ENCODE measurements at places on chromosomes 3 and 15.

GRCh38 chr3:66038726-66039589 lies at the start of gene MAGI1:
Gene MAGI1 (minus strand): TSS chr3:66038918. CDS start chr3:66038308, 610 bp downstream.
- no peak for DNase-seq

DNA sequence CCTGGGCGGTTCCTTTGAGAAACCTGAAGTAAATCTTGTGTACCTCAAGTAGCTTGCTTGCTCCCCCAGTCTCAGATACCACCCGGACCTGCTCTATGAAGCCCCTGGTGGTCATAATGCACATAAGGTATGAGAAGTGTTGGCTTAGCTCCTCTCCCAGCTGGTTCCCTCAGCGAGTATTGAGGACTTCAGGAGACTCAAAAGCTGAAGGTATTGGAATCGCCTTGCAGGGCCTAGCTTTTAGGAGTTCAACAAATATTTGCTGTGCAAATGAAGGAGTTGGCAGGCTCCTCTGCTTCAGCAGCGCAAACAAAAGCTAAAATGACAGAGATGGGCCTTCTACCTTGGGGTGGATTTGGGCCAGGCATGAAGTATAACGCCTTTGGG lies 1.7 kb downstream of the CMTM8 start:
- no peak for DNase-seq

- DNase-seq: no peak
Measured at GRCh38 chr3:106823701-106824100, 553.5 kb upstream of the CCDC54 start.

DNA sequence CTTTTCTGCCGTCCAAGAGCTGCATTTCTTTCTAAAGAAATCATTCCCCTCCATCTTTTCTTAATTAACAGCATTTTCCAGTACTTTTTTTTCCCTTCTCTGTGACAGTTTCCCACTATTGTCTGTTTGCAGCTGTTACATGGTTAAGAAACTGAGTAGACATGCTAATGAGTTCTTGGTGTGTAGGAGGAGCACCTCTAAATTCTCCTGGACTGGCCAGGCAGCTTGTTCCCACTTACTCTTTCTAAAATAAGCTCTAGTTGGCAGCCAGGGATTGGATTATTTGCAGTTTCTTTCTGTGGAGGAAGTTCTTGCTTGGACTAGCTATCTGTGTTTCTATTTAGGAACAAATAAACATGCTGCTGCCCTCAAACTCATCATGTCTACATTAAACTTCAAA lies 235.1 kb upstream of the GAP43 start:
- DNase-seq: no peak

GRCh38 chr15:55118344-55118870 lies 78.3 kb downstream of the RSL24D1 start:
- no peak for DNase-seq

DNA sequence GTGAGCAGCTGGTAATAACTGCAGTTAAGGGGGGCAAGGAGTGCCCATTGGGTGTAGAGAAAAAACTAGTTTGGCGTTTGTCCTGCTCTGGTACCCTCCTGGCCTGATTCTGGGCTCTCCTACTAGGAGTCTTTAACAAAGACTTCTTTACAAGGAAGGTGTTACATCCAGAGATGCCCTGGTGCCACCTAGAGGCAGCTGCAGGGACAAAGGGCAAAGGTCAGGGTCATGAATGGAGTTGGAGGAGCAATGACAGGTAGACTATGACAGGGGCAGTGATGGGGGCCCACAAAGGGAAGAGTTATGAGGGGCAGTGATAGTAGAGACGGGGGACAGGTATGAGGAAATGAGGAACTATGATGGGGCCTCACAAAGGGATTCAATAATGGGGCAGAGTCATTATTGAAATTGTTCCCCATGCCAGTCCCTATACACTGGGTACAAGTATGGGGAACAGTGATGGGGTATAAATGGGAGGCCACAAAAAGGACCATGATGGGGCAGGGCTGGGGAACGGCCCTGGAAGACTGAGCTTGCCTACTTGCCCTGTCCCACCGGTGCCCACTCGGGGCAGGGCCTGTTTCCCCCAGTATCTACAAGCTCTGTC lies 7.9 kb downstream of the CCDC71 start:
- DNase-seq: peak; percentile 36

- no peak for DNase-seq
Measured at GRCh38 chr15:70243686-70244540, 146.2 kb upstream of the TLE3 start.

- DNase-seq: no peak
Measured at GRCh38 chr15:57777003-57777402, 70.5 kb downstream of the POLR2M start.

DNA sequence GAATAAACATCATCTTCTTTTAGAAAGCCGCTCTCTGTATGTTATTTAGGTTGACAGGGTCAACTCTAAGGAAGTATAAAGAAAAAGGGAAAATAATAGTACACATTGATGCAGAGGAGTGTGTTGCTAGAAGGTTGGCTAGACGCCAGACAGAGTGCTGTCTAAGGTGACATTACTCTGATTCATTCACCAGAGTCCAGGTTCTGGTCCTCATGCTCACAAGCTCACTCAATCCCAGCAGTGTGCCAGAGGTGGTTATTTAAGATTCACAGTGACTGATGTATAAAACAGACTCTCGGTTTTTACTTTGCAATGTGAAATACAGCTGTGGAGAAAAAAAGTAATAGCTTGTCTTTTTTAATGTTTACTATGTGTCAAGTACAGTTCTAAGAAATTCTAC lies 1.7 kb downstream of the CFAP44 start:
- DNase-seq: no peak

- DNase-seq: no peak
Measured at GRCh38 chr3:17088017-17088416, 203.3 kb downstream of the PLCL2 start.

- no peak for DNase-seq
Measured at GRCh38 chr15:94451466-94451865, 220.1 kb downstream of the MCTP2 start.

DNA sequence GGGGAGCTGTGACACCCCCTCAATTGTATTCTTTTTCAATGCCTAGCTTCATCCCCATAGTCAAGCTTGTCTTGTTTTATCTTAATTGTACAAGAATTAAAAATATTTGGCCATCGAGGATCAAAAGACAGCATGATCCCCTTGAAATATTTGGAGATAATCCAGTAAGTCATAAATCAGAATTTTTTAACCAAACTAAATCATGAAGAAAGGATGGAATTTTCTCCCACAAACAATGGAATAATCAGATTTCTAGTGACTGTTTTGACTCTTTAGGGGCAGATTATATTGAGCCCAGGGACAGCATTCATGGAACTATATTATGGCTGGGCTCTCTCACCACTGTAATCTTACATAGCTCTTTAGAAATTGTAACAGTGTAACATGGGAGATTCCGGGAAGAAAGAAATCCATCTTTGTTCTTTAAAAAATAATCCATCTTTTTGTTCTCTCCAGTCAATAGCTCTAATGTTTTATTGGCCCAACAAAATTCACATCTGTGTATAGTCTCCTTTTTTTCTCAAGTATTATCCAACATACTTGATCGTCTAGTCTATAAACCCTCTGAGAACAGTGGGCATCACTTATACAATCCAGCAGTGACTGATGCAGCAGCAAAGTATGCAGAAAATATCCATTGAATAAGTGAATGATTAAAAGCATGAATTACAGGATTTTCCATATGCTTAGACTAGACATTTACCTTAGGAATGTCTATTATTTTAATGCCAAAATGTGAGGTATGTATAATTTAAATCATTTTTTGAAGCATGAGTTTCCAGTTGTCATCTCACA lies 277.0 kb upstream of the PLSCR5 start:
- DNase-seq: no peak

DNA sequence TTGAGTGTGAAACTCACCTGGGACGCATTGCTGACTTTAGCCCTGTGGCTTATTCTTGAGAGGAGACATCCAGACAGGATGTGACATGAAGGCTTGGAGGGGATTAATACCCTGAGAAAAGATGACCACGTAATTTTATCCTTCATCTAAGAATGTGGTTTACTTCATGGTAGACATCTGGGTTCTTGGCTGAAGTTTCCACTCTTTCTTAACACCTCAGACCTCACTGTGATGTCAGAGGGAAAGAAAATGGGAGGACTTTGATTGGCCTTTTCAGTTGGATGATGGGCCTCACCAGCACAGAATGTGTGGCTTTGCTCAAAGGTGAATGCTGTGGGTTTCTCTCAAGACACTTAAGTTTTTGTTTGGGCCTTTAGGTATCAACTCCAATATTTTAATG lies 16.5 kb downstream of the GORASP1 start:
- DNase-seq: no peak

DNA sequence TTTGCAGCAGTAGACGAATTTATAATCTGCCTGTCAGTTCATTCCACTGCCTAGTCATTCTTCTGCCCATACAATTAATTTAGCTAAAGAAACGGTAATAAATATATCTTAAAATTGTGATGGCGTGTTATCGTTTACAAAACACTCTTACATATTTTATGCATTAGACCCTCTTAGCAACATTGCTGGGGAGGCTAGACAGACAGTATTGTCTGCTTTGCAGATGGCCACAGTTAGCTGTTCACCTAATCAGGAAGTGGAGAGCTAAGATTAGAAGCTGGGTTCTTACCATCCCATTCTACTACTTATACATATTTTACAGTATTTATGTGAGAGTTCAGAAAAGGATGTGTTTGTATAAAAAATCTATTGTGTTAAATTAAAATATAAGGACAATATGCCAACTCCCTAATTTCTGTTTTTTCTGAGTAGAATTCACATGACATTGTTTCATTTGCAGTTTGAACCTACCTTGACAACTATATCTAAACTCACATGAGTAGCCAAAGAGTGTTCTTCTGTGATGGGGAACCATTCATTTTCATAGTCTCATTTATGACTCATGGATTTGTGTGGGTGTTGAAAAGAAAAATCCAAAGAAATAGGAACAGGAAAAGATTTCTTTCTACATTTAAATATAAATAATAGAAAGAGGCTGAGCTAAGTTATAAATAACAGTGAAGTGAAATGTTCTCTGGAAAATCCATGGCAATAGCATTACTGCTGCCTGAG lies 41.7 kb upstream of the C3orf80 start:
- DNase-seq: no peak

DNA sequence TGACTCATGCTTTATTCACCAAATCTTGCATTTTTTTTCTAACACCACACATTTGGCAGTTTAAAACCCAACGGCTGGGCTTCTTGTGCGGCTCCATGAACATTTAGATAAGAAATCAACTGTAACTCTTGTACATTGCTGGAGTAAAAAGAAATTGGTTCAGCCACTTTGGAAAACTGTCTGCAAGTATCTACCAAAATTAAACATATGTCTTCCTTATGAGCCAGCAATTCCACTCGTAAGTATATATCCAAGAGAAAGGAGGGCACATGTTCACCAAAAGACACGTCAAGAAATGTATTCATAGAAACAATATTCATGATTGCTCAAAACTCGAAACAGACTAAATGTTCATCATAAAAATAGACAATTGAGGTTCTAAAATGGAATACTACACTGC lies 291.9 kb upstream of the POU1F1 start:
- DNase-seq: no peak

DNA sequence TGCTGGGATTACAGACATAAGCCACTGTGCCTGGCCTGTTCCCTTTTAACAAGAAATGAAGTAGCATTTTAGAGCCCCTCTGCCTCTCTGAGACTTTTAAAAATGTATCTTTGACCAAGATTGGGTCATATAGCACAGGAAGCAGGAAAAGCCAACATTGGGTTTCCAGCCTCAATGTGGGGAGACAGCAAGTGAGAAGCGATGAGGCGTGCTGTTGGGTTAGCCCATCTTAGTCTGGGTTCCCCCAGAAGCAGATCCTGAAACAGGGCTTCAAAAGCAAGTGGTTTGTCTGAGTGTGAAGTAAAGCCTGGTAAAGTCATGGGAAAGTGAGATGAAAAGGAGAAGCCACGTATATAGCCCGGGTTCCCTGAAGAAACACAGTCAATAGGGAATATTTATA lies 48.2 kb downstream of the SV2B start:
- no peak for DNase-seq

GRCh38 chr3:126394179-126394976 lies at the start of gene CFAP100:
Gene CFAP100 (plus strand): TSS chr3:126394909. CDS start chr3:126396001, 1,092 bp downstream.
- DNase-seq: no peak

GRCh38 chr3:126307591-126308393 lies 49.4 kb downstream of the KLF15 start:
- no peak for DNase-seq

DNA sequence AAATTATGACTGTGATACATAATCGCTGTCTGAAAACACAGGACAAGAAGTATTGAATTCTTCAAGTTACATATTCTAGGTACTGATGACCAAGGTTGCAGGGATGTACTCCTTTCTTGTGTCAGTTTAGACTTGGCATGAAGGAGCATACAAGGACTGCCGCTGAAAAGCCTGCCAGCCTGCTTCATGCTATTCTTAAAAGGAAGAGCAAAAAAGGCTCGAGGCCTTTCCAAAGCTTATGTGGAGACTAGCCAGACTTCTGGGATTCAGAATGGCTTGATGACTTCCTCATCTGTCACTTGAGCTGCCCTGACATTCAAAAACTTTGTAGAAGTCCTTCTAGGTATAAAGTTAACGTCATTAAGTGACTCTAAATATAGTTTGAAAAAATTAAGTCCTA lies 92.0 kb downstream of the CADM2 start:
- DNase-seq: no peak

- DNase-seq: no peak
Measured at GRCh38 chr3:101182734-101183133, 137.6 kb downstream of the IMPG2 start.
